ENCODE measurements at places on chromosomes 5 and 9.

GRCh38 chr9:131874447-131874846 lies 134.6 kb upstream of the RAPGEF1 start:
- DNase-seq, result no peak

GRCh38 chr5:44942524-44943001 lies 133.8 kb downstream of the MRPS30 start:
- no peak for DNase-seq

DNA sequence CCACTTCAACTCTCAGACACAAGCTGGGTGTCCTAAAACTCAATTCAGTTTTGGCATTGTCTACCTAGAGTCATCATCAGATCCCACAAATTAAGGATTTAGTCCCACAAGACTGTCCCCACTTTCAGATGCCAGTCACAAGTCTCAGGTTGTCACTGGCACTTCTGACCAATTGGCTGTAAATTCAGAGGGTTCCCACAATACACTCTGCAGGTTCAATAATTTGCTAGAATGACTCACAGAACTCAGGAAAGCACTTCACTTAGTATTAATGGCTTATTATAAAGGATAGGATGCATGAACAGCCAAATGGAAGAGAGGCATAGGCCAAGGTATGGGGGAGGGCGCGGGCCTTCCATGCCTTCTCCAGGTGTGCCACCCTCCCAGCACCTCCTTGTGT lies 209.1 kb downstream of the SREK1 start:
- no peak for DNase-seq

DNA sequence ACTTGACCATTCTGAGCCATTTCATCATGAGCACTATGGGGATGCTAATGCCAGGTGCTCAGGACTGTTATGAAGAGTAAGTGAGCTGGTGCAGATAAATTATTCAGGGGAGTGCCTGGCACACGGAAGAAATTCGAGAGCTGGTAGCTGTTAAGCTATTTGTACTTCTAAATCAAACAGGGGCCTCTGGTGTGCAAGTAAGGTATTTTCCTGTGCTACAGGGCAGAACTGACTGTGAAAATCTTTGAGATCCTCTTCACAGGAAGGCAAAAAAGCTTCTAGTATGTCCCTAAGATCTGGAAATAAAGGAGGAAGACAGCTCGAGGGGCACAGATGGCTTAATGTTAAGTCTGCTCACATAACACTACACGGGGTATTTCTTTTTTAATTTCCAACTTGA lies 106.3 kb upstream of the SPOCK1 start:
- no peak for DNase-seq

DNA sequence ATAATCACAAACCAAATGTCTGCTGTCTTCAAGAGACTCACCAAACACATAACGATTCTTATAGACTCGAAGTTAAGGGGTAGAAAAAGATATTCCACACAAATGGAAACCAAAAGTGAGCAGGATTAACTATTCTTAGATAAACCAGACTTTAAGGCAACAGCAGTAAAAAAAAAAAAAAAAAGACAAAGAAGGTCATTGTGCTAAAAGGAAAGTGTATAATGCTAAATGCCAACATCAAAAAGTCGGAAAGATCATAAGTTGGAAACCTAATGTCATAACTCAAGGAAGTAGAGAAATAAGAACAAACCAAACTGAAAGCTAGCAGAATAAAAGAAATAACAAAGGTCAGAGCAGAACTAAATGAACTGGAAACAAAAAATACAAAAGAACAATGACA lies 714.6 kb downstream of the SEMA5A start:
- DNase-seq, result no peak

- DNase-seq, result no peak
These were observed 15.6 kb upstream of the EPB41L4A start for GRCh38 chr5:112434641-112435040.

DNA sequence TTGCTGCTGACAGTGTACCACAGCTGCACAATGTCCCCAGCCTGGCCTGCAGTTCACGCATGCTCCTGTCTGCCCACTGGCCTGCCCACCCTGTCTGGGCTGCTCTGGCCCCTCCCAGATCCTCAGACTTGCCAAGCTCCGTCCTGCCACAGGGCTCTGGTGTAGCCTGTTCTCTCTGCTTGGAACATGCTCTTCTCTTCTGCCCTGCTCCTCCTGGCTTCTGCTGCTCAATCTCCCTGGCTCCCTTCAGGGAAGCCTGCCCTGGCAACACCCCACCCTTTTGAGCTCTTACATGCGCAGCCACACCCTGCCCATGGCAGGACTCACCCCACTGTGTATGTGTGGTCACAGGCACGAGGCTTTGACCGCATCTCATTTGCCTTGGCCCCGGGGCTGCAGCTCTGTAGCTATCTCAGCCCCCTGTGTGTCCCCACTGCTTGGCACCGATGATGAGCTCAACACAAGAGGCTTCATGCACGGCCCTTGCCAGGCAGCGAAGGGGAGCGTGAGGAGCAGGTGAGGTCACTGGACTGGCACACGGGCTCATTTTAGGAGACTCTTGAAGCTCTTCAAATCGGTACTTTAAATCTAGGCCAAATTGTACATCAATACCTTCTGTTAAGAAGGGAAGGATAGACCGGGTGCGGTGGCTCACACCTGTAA lies 20.4 kb upstream of the BRD3 start:
- no peak for DNase-seq

DNA sequence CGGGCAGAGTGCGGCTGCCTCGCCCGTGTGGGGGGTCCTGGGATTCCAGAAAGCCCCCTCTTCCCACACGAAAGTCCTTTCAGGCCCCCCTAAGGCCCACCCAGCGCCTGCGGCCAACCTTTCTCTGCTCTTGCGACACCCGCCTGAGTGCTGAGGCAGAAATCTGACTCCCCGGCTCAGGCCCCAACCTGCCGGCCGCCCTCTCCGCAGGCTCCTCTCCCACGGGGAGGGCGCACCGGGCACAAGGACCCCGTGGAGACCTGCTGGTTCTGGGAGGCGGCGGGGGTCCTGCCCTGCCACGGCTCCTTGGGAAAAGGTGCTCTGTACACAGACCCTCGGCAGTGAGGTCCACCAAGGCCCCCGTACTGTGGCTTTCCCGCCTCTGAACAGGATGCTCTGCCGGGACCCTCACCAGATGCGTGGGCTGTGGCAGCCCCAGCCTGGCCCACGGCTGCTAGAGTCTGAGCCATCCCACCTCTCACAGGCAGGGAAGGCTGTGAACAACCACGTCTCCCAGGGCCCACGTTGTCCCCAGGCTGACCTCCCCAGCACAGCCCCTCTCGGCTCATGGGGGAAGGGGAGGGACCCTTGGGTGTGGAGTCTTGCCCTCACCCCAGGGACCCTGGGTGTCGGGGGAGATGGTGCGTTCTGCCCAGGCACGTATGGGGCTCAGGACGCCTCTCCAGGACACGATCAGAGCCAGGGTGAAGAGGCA lies 41.5 kb upstream of the EGFL7 start:
- no peak for DNase-seq

GRCh38 chr9:128053560-128053959 lies 13.6 kb downstream of the NAIF1 start:
- DNase-seq, result no peak

- no peak for DNase-seq
These were observed 25.3 kb upstream of the EFNA5 start for GRCh38 chr5:107696080-107696479.

Data from stimulated activated CD4-positive, alpha-beta T cell treated with anti-CD3 and anti-CD28 coated beads, Interleukin-1b, Interleukin-23, amount 100 ng/mL, for 4 hours (primary cell).